Activated B cell treated with CpG ODN at 0.5 μM for 24 hours (primary cell): ENCODE measurements at places on chromosomes 11 and 22. TPM values are rescaled to one million over a fixed set of nuclear protein-coding genes. Genes with fewer than 3 reads are reported as not detected.

GRCh38 chr11:62601122-62601371, 618 bp downstream of the MTA2 start:
- DNase-seq, result no peak

DNA sequence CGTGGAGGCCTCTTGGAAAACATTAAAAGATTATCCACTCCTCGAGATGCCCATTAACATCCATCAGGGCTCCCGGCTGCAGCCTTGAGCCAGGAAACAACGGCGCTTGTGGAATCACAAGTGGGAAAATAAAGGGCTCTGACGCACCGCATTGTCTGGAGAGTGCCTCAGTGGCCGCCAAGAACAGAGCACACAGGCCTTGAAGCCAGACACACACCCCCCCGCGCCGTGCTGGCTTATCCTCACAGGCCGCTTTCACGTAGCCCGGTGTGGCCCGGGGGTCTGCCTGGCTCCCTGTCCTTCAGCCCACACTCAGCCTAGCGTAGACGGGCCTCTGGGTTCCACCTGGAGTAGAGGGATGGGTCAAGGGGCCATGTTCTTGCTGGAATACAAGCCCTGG, 1020.5 kb downstream of the BRD1 start:
- DNase-seq, result no peak

DNA sequence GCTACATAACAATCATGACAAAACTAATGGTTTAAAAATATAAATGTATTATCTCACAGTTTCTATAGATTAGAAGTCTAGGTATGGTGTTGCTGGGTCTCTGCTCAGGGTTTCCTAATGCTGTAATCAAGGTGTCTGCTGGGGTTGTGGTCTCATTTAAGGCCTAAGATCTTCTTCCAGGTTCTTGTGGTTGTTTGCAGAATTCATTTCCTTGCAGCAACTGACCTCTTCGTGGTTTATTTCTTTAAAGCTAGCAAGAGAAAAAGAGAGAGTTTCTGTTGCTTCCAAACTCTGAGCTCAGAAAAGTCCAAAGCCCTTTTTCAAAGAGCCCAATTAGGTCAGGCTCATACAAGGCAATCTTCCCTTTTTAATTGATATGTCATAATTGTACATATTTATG, 452.7 kb upstream of the CCDC179 start:
- no peak for DNase-seq

DNA sequence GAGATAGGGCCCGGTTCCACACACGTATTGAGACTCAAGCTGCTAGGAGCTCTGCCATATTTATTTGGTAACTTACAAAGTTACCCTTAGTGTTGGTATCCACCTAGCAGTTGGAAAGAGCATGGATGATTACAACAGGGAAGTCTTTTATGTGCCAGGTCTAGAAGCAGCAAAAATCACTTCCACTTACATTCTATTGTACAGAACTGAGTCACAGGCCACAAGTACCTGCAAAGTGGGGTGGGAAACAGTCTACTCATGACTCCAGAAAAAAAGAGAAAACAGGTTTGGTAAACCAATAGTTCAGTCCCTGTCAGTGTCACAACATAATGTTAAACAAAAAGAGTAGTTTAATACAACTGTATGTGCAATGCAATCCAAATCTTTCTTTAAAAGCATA, 279.6 kb upstream of the PITPNB start:
- DNase-seq, result no peak

DNA sequence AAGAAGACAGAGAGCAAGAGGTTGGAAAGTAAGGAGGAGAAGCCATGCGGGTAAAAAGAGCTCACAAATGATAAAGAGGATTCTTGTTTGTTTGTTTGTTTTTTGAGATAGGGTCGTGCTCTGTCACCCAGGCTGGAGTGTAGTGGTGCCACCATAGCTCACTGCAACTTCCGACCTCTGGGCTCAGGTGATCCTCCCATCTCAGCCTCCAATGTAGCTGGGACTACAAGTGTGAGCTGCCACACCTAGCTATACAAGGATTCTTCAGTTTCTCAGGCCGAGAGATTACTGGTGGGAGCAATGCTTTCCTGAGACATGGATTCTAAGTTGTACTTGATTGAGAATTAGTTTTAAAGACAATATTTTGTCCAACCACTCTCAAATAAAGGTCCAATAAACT, 55.6 kb downstream of the CLTCL1 start:
- no peak for DNase-seq

GRCh38 chr11:93844568-93844967, 5.8 kb downstream of the VSTM5 start:
- no peak for DNase-seq

DNA sequence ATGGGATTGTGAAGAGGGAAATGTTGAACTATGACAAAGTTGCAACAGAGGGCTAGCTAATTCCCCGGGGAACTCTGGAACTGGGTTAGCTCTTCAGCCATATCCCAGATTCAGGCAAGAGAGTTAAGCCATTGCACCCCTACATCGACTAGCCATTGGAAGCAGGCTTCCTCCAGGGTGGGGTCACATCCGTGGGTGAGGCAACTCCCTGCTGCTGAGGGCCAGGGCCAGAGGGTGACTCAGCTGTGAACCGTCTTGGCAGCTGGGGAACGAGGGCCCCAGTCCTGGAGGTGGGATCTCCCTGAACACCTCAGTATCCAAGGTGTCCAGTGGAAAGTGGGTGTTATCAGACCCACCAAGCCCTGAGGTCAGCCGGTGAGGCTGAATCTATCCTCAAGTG, 41.1 kb downstream of the RPS6KA4 start:
- DNase-seq, result no peak

GRCh38 chr11:72681226-72682153, 7.3 kb upstream of the PDE2A start:
- no peak for DNase-seq

DNA sequence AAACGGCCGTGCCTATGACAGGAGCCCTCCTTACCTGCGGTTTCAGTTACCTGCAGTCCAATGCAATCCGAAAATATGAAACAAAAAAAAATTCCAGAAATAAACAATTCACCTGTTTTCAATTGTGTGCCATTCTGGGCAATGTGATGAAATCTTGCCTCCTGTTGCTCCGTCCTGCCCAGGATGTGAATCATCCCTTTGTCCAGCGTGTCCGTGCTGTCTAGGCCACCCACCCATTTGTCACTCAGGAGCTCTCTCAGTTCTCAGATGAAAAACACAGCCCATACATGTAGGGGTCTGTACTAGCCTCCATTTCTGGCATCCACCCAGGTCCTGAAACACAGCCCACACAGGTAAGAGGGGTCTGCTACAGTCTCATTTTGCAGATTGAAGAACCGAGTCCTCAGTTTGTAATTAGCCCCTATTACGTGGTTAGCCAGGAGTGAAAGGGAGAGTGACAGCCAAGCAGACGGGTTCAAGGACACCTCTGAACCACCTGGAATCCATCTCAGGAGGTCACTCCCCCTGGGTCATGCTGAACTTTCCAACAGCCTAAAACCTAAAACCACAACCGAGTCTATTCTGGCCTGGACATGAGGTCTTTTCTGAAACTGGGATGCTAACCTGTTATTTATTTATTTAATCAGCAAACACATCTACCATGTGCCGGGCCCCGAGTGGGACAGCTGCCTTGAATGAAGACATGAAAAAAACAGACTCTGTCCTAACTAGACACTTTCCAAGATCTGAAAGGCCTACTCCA, 317.2 kb downstream of the SHANK2 start:
- no peak for DNase-seq

DNA sequence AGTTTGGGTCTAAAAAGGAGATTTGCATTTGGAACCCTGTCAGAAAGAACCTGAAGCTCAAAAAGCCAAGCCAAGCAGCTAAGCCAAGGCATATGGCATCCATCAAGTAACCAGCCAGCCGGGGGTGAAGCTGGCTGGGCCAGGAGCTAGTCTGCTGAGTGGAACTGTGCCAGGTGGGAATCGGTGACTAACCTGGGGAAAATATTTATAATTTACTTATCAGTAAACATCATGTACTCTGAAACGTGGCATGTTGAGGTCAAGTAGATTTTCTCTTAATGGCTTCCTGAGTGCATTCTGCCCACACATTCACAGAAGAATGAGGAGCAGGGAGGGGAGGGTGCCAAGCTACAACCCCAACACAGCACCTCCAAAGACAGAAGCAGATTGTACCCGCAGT, 70.5 kb upstream of the SESN3 start:
- DNase-seq, result no peak

DNA sequence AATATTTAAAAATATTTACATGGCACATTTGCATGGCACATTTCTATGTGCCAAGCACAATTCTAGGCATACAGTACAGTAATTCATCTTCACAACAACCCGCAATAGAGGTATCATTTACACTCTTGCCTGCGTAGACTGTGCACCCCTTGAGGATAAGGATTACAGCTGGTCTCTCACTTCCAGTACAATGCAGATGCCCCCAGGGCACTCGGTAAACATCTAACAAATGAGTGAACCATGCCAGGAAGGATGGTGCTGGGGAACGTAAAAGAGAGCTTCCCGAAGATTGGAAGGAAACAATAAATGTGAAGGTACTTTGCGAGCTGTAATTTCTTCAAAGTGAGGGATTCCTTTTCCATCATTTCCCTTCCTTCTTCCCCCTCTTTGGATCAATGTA, 1.3 kb downstream of the PRPF19 start:
- DNase-seq, result no peak

MYBPC3 gene
- 0.46 and 0.69 TPM in 2 replicates for total RNA-seq

GGTLC3 gene
- not detected in 2 replicates for total RNA-seq

PARVG gene
- 91.6 and 96.1 TPM in 2 replicates for total RNA-seq

PGM2L1 gene
- 3.5 and 3.8 TPM in 2 replicates for total RNA-seq
